ENCODE measurements at places on chromosomes 12 and 14.

GRCh38 chr12:9741726-9742125 lies 8.8 kb upstream of the CLECL1 start:
- no peak for DNase-seq

GRCh38 chr14:82431031-82431430 lies 897.4 kb upstream of the SEL1L start:
- DNase-seq, result no peak

- DNase-seq, result no peak
These were observed 14.4 kb downstream of the PRKCH start for GRCh38 chr14:61335671-61336275.

DNA sequence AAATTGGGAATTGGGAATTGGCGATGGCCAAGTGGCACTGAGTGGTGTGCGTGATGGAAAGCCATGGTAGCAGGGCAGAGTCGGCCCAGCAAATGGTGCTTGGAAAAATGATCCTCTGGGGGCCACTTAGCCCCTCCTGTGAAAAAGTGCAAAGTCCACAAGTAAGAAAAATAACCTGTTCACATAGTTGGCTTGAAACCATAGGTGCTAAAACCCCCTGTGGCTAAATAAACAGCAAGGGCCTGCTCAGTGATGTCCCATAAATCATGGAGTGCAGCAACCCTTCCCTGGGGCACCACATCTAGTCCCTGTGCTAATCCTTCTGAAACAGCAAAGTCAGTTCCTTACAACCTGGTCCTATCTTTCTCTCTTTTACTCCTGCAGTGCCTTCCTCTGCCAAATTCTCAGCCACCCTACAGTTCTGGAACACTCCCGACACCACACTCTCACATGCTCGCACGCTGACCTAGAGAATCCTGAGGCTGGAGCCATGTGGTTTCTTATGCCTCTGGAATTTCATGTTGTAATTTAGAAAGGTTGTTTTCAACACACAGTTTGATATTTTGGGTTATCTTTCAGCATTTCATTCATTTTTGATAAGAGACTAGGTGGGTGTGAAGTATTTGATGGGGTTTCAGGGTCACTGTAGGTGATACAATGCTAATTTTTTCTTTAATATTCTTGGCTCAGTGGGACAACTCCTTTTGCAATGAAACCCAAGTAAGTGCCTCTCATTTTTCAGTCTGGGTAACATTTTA lies 123.6 kb downstream of the SMOC1 start:
- no peak for DNase-seq

- no peak for DNase-seq
These were observed 332.6 kb downstream of the SLC16A7 start for GRCh38 chr12:59928416-59928815.

DNA sequence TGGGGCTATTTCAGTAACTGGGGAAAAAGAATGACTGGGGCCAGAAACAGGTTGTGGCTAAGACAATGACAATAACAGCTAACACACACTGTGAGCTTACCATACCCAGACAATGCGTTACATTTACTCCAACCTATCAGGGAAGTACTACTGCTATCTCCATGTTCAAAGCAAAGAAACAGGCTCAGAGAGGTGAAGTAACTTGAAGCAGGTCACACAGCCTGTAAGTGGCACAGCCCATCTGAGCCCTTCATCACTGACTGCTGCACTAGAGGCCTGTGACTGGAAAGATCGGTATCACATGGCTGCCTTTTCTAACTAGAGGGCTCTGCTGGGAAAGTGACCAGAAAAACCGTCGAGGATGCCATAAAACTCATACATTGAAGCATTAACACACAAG lies 7.9 kb downstream of the GCN1 start:
- no peak for DNase-seq

- no peak for DNase-seq
These were observed at the start of gene CCDC88C for GRCh38 chr14:91417120-91417982. TSS of gene CCDC88C (minus strand) at chr14:91417820. CDS start at chr14:91417690, 130 bp downstream.

- DNase-seq, result no peak
These were observed 145.6 kb upstream of the SLCO1B1 start for GRCh38 chr12:20985399-20985798.

GRCh38 chr12:38556647-38557046 lies 240.1 kb downstream of the ALG10B start:
- DNase-seq, result no peak

Measured in GF-D8 (cell line).